ENCODE measurements at places on chromosomes 11 and 22.

DNA sequence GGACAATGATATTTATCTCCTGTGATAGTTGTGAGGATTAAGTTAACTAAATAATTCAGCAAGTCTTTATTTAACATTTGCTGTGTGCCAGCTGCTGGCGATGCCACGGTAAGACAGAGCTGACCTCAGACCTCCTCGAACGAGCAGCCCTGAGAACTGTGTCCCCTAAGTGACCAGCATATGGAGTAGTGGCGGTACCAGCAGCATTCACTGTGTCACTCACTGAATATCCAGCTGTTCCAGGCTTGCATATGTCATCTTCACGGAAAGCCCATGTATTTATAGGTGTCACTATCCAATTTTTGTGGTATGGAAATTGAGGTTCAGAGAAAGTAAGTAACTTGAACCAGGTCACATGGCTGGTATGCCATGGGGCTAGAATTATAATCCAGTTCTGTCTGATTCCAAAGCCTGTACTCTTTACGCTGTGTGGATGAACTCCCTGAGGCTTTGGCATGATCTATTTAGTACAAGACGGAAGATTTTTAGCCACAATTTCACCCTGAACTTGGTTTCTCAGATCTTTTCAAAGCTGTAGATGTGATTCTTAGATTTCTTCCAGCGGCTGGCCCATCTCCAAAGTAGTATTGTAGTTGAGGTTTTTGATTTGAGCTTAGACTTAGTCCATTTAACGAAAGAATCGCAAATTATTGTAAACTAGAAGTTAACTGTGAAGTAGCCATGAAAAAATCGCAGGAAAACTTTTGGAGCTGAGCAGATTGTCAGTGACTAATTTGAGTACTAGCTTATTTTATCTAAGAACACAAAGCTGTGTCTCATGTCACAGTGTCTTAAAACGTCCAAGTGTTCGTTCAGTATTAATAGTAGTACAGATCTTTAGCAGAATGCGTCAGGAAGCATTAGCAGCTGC, 49.4 kb upstream of the MYO18B start:
- no peak for DNase-seq

GRCh38 chr22:29030016-29030617, 31.5 kb downstream of the C22orf31 start:
- no peak for DNase-seq

- no peak for DNase-seq
Observed at GRCh38 chr11:47234669-47235100, 13.9 kb downstream of the ACP2 start.

DNA sequence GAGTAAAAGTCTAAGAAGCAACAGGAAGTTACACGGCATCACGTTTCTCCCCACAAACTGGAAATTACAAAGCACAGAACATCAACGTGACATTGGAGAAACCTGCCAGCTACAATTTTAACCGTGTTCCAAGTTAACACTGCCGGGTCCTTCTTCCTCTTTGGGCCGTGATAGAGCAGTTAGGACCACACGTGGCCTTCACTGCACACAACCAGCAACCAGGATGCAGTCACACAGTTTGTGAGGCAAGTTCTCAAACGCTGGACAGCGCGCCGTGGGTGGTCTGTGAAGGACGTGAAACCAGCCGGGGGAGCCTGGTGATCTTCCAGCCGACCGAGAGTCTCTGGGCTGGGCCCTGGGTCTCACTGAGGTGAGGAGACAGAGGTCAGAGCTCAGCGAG, 14.6 kb downstream of the C11orf21 start:
- no peak for DNase-seq

DNA sequence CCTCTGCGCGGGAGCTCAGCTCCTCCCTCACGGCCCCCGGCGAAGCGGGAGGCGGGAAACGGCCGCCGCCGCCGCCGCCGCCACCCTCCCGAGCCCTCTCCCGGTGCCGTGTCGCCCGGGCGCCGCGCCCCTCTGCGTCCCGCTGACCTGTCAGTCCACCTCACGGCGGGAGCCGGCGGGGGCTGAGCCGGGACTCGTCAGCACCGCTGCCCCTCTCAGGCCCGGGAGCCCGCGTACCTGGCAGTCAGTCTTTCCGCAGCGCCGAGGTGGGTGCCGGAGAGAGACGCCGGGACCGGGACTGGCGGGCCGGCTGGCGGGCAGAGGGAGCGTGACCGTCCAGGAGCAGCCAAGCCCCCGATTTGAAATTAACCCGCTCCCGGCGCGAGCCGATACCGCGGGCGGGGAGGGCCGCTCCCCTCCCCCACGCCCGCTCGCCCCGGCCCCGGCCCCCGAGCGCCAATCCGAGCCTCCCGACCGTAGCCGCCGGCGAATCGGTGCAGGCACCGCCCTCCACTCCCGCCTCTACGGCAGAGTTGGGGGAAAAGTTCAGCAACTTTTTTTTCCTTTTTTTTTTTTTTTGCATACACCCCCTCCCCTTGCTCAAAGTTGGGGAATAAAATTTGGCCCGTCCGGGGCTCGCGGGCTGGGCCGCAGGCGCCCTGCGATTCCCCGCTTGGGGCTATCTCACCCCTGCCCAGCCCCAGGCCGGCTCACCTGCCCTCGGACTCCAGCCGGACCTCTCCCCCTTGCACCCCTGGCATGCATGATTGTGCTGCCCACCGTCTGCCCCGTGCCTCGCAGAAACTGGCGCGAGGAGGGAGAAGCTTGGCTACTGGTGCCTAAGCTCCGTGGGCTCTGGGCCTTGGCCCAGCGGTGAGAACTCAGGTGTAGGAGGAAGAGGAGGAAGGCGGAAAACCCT, 774 bp upstream of the E2F8 start:
- no peak for DNase-seq

Data from stimulated activated CD8-positive, alpha-beta memory T cell treated with anti-CD3 and anti-CD28 coated beads, Interleukin-7, amount 100 ng/mL, for 4 hours (primary cell).